ENCODE measurements at places on chromosomes 11 and 22.

GRCh38 chr11:116814502-116814901 is 8.6 kb downstream of the APOA4 start:
- no peak for DNase-seq

GRCh38 chr11:6332066-6332465 is 11.8 kb upstream of the CAVIN3 start:
- DNase-seq: no peak

DNA sequence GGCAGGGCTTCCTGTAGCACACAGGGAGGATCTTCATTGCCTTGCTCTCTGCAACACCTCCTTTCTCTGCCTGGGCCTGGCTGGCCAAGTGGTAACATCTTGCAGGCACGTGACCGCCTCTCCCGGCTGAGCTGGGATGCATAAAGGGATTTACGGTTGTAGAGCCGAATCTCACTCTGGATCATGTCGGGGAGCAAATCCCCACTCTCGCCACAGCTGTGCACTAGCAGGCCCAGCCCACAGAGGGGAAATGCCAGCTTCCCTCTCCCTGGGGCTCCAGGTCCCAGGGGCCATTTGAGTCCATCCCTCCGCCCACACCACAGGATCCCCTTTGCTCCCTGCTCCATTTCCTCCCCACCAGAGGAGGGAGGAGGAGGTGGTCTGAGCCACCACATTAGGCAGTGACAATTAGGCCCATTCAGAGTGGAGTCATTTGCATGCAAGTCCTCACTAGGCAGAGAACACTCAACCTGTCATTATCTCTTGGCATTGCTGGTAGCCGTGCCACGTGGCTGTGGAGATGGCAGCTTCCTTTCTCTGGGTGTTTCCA is 196.7 kb downstream of the DSCAML1 start:
- no peak for DNase-seq

- no peak for DNase-seq
These were observed 737 bp downstream of the RBM4 start for GRCh38 chr11:66639066-66639813.

Measured in tibial artery (tissue), 4 donors.